ENCODE measurements at places on chromosomes 12 and 14. TPM values are rescaled to one million over a fixed set of nuclear protein-coding genes. Genes with fewer than 3 reads are reported as not detected.

- no peak for DNase-seq
- H3K27ac ChIP-seq: no peak overlapping the region
- no peaks in the 10 kb centered on the region for H3K36me3 ChIP-seq
- peaks cover 4% of the 10 kb centered on the region for H3K4me1 ChIP-seq
- H3K4me3 ChIP-seq: no peak overlapping the region
- H3K27me3 ChIP-seq: no peaks in the 10 kb centered on the region
Measured at GRCh38 chr12:95700316-95700785, 90.2 kb downstream of the NTN4 start.

DNA sequence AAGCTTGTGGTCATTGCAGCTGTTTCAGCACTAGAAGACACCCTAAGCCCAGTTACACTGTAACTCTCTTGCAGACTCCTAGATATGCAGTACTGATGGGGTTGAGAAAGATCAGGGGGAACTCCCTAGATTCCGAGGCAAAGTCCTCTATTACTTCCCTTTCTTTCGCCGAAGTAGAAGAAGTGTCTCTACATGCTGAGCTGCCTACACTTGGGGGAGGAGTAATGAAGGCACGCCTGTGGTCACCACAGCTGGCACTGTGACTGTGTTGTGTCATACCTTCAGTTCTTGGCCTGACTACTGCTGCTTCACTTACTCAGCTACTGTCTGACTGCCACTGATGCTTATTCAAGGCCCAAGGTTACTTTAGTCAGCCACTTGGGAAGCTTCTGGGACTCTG, 35.1 kb upstream of the RPL10L start:
- H3K27me3 ChIP-seq: no peaks in the 10 kb centered on the region
- no peaks in the 10 kb centered on the region for H3K36me3 ChIP-seq
- no peaks in the 10 kb centered on the region for H3K4me1 ChIP-seq
- no peak overlapping the region for H3K27ac ChIP-seq
- DNase-seq: no peak
- H3K4me3 ChIP-seq: no peak overlapping the region

The VDR gene
- 28.7 TPM for total RNA-seq

DNA sequence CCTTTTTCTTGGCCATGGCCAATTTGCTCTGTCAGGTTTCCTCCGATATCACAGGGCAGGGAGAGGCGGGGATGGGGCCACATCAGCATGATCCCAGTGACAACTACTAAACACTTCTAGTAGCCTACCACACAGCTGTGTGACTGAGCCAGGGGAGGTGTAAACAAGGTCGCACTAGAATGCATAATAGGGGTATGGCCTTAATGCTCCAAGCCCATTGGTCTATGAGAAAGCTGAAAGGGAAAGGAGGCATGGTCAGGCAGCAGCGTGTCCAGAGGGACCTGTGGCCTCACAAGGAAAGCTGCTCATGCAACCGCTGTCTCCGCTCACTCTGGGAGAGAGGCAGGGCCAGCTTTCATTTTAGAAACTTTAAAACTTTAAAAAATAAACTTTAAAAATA, 27.5 kb upstream of the ACTR6 start:
- no peak for DNase-seq
- H3K4me3 ChIP-seq: no peak overlapping the region
- H3K27me3 ChIP-seq: no peaks in the 10 kb centered on the region
- no peak overlapping the region for H3K27ac ChIP-seq
- no peaks in the 10 kb centered on the region for H3K36me3 ChIP-seq
- H3K4me1 ChIP-seq: no peaks in the 10 kb centered on the region

- no peak overlapping the region for H3K27ac ChIP-seq
- DNase-seq: no peak
- H3K4me1 ChIP-seq: no peaks in the 10 kb centered on the region
- no peak overlapping the region for H3K4me3 ChIP-seq
Measured at GRCh38 chr14:94630396-94630795, 18.2 kb downstream of the SERPINA3 start.

DNA sequence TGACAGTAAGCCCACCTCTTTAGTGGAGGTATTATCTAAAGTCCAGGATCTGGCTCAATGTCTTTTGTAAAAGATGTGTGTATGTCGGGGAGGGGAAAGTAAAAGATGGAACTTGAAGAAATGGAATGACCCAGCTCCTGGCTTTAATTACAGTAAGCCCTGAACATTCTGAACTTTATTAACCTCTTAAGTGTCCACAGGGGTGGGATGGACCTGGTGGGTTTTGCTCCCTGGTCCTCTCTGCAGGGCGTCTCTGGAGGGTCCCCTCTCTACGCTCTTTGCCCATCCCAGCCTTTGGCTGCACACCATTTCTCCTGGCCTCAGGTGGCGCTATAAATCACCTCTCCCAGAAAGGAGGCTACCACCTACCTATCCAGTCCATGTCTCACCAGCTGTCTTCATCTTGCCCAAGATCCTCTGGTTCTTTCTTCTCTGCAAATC, 3.7 kb upstream of the CISTR start:
- H3K36me3 ChIP-seq: no peaks in the 10 kb centered on the region
- no peak for DNase-seq
- H3K27ac ChIP-seq: no peak overlapping the region
- peaks cover 28% of the 10 kb centered on the region for H3K27me3 ChIP-seq

GRCh38 chr12:120925740-120926563, 21.8 kb upstream of the SPPL3 start:
- DNase-seq: no peak
- no peaks in the 10 kb centered on the region for H3K36me3 ChIP-seq
- H3K27me3 ChIP-seq: no peaks in the 10 kb centered on the region
- no peak overlapping the region for H3K27ac ChIP-seq

The TCL1B gene
- not detected for total RNA-seq

The VIPAS39 gene
- 14.5 TPM for total RNA-seq

The IFNG-AS1 gene
- not detected for total RNA-seq

DNA sequence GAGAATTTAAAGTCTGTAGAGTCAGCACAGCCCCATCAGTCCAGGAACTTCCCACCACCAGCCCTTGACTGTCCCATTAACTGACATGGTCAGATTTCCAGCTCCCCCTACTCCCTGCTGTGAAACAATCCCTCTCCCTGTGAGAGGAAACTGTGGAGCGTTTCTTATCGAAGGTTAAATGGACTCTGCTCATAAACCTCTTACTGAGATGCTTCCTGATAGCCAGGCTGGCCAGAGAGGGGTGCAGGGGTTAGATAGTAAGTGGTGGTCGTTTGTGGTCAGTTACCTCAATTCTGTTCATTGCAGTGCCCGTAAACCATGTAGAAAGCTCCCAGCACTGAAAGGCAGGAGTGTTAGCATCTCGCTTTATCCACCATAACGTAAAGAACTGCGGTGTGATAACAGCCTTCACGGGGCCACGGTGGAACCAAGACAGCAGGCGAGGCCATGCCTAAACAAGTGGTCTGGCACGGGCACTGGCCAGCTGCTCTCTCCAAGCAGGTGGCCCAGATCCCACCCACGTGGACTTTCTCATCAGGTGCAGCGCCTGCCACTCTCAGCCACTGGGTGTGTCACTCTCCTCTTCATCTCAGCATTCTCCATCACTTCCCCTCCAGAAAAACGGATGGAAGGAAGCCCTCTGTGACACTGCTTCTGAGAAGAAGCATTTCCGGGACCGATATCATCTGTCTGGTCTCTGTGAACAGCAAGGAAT, 102.2 kb downstream of the FBXL14 start:
- H3K4me3 ChIP-seq: no peak overlapping the region
- peaks cover 16% of the 10 kb centered on the region for H3K36me3 ChIP-seq
- H3K4me1 ChIP-seq: peaks cover 4% of the 10 kb centered on the region
- no peaks in the 10 kb centered on the region for H3K27me3 ChIP-seq
- no peak for DNase-seq

DNA sequence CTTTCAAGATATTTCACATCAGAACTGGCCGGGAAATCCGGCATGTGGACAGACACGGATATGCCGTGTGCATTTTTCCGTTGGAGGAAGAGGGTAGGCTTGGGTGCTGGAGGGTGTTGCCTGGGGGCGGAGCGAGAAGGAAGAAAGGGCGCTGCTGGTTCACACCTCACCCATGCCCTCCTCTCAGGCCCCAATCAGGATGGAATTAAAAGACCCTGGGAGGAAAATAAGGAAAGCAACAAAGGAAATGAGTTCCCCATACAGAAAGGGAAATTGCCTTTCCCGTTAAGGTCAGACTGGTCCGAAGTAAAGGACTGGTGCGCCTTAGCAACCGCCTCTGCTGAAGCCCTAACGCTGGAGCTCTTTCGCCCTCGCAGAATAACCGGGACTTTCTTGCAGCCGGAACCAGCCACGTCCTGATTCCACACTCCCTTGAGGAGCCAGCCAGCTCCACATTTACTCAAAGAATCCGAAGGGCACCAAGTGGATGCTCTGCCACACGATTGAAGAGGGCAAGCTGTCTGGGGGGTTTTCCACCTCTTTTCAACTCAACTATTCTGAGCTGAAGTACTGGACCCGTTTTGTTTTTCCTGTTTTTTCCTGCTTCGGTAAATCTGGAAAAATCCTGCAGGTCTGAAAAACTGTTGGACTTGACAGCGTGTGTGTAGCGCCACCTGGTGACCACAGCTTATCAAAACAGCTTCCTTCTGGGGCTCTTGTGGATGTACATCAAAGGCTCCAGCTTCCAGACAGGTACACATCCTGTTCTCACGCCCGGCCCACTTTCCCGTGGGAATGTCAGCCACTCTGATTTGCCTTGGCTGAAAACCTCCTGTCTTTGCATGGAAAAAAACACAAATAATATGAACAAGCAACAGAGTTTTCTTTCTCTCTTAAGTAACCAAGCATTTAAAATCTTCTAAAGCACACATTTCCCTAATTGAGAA, 37.6 kb upstream of the BCL2L14 start:
- DNase-seq: peak; percentile 78
- no peaks in the 10 kb centered on the region for H3K27me3 ChIP-seq
- H3K4me3 ChIP-seq: peak overlapping the region; percentile 51
- H3K4me1 ChIP-seq: peaks cover 6% of the 10 kb centered on the region

- no peak overlapping the region for H3K27ac ChIP-seq
- no peaks in the 10 kb centered on the region for H3K27me3 ChIP-seq
- no peaks in the 10 kb centered on the region for H3K36me3 ChIP-seq
- DNase-seq: no peak
- no peak overlapping the region for H3K4me3 ChIP-seq
Measured at GRCh38 chr12:25152055-25152454, 42.9 kb downstream of the DNAI7 start.

DNA sequence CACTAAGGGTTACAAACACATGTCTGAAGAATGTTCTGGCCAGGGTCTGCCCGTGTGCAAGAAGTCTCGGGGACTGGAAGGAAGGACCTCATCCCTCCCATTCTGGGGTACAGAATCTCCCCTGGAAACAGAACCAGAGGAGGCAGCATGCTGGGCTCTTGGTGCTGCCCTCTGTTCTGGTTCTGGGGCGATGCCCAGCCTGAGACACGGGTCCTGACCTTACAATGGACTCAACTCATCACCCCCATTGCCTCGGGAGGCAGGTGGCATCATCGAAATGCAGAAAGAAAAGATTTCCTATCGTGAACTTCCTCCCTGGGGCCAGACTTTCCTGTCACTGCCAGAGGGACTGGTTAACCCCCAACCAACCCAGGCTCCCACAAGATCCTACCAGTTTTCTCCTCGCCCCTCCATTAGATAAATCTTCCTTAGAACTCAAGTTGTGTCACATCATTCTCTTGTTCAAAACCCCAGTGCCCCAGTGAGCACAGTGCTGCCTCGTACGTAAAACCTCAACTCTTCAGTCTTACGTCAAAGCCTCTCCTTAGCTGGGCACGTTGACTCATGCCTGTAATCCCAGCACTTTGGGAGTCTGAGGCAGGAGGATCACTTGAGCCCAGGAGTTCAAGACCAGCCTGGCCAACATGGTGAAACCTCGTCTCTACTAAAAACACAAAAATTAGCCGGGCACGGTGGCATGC, 52.1 kb downstream of the PSMA6 start:
- no peaks in the 10 kb centered on the region for H3K36me3 ChIP-seq
- peak overlapping the region; percentile 0 for H3K27ac ChIP-seq
- no peaks in the 10 kb centered on the region for H3K27me3 ChIP-seq
- H3K4me1 ChIP-seq: peaks cover 50% of the 10 kb centered on the region
- DNase-seq: no peak

All from upper lobe of right lung (tissue), 1 donor.